ENCODE measurements at places on chromosomes 7 and 10.

GRCh38 chr10:48651839-48652238, 32.8 kb upstream of the WDFY4 start:
- DNase-seq = no peak

GRCh38 chr7:148182264-148182663, 408.3 kb upstream of the C7orf33 start:
- no peak for DNase-seq

DNA sequence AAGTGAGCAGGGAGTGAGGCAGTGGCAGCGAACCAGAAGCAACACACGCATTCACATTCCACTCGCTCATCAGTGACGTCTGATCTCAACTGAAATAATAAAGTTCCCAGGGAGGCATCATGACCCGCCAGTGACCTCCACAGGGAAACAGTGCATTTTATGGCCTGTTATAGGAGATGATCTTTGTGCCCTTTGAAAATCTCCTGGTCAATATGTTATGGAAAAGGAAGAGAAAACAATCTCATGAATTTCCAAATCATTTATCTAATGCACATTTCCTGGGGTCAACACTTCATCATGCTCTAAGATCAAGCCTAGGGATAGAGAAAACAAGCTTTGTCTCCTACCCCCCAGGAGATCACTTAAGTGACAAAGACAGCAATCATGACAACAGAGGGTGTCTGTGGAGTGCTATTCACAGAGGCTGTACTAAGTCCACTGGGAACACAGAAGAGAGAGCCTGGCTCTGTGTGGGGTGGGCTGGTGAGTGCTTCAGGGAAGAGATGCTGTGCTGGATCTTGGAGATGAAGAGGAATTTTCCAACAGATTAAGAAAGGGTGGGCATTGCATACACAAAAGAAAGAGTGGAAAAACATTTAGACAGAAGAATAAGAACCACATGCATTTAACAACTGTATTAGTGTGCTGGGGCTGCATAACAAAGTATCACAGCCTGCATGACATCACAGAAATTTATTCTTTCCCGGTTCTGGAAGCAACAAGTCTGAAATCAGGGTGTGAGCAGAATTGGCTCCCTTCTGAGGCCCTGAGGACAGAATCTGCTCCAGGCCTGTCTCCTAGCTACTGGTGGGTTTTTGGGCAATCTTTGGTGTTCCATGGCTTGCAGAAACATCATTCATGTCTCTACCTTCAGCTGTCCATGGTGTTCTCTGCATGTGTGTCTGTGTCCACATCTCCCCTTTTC, 613.9 kb upstream of the IGFBP3 start:
- DNase-seq = no peak

- DNase-seq = no peak
These were observed 1.2 kb upstream of the TBRG4 start for GRCh38 chr7:45112648-45113047.

DNA sequence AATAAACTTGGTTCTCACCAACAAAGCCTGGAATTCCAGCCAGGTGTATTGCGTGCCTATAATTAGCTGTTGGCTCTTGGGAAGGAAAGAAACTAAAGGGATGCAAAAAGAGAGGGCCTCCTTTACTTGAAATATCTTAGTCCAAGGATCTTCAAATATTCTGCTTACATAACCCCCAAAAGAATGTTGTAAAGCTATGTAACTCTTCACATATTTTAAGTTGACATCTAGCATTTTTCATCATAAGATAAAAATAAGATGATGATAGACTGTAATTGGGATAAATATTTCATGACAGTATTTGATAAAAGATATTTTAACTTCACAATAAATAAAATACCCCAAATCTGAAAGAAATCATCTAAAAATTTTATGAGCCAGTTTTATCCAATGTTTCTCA, 52.5 kb upstream of the SEPTIN7 start:
- DNase-seq = no peak

DNA sequence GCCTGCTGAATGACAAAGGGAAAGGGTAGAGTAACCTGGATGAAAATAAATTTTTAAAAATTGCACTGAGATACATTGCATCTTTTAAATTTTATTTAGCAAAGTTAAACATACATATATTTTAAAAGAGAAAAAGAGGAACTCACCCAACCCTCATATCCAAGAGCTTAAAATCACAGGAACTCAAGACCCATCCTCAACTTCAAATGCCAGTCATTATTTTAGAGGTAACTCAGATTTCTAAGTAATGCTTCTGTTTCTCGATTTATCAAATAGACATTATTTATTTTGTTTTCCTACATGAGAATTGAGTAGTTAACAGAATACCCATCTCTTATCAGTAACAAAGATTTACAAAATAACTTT, 32.4 kb upstream of the KMT2E start:
- no peak for DNase-seq

GRCh38 chr10:102246261-102246660, 929 bp downstream of the GBF1 start:
- no peak for DNase-seq

DNA sequence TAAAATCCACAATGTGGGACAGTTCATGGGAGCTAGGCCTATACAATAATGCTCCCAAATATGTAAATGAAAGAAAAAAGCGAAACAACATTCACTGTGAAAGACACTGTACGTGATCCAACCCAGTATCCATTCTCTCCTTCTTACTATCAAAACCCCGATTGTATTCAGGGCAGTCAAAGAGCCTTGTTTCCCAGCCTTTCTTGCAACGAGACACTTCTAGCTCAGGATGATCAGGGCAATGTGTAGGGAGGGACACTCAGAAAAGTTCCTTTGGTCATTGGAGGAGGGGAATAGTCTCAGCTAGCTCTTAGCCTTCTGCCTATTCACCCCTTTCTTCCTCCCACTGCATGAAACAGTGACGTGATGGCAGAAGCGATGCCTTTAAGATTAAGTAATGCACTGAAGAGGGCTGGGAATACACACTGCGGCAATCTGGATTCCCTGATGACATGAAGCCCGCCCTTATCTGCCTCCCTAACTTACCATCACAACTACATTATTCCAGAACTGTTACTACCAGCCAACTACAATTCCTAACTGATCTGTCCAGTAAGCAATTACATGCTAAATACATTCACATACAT, 27.3 kb downstream of the UBE2H start:
- DNase-seq = no peak

DNA sequence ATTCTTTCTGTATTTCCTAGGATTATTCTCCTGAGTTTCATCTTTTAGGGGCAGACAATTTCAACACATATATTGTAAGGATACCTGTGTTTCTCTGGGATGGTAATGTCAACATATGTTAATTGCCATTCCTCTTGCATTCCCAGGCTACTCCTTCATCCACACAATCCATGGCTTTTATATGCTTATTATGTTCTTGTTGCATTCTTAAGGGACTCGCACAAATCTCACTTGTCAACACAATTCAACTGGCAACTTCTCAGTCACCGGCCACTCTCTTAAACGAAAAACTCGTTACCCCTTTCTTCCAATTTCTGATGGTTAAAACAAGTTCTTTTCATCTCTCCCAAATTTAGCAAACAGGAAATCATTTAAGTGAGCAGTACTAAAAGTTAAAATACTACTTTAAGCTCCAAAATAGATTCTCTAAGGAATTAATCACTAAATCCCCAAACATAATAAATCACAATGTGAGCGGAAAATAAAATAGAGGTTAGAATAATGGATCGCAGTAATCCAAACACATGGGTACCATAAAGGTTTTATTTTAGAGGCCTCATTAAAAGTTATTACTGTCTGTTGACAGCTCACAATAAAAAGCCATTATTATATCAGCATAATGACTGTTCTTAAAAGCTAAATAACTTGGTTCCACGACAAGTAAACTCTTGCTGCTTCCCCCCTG, 223.2 kb downstream of the ELMO1 start:
- no peak for DNase-seq

GRCh38 chr10:22705527-22705926, 8.9 kb downstream of the PIP4K2A start:
- DNase-seq = no peak

- DNase-seq = no peak
These were observed 18.7 kb downstream of the PRSS2 start for GRCh38 chr7:142789441-142789840.

DNA sequence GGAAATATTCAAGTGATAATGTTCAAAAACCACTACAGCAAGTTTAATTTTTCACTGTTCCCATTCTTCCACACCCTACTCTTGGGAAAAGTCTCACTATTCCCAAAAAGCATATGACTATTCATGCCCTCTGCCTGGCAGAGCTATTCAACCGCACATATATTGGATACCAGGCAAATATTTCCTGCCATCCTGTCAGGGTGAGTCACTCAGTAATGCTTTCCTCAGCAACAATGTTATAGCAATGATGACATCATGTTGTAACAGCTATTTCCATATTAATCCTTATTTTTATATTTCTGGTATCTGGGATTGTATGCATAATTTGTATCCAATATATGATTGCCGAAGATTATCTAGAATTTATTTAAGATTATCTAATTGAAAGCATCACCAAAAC, 114.0 kb upstream of the PLXDC2 start:
- DNase-seq = no peak

DNA sequence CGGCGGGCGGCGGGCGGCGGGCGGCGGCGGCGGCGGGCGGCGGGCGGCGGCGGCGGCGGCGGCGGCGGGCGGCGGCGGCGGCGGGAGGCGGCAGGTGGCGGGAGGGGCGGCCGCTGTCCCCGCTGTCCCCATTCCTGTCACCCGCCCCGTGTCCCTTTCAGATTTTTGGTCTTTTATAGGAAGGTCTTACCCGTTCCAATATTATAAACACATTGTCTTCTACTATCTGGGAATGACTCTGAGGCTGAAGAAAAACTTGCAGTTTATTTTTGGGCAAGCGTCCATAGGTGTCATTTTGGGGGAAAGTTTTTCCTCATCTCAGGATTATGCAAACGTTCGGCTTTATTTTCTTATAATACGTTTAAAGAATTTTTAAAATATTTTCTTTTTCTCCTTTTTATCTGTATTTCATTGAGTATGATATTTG, 578 bp downstream of the ZNF713 start:
- DNase-seq = no peak

DNA sequence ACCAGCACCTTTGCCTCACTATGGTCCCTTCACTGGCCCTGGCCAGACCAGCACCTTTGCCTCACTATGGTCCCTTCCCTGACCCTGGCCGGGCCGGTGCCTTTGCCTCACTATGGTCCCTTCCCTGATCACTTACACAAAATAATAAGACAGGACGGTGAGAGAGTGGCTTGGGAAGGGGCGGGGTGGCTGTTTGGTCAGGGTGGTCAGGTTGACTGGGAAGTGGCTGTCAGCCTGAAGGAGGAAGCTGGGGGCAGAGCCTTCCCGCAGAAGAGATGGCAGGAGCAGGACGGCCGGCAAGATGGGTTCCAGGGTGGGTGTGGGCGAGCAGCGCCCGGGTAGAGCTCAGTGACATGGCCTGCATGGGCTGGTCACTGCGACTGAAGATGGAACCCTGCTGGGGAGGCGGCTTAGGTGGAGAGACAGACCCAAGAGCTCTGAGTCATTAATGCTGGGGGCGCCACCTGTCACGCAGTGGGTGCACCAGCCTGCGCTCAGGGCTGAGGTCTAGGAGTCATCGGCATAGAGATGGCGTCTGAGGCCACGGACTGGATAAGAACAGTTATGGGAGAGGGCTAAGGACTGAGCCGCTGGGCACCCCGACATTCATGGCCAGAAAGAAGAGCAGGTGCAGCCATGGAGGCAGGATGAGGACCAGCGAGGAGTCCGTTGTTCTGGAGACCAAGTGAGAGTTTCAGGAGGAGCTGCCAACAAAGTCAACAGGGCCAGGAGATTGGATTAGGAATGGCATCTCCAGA, 91.8 kb downstream of the CHST15 start:
- no peak for DNase-seq

DNA sequence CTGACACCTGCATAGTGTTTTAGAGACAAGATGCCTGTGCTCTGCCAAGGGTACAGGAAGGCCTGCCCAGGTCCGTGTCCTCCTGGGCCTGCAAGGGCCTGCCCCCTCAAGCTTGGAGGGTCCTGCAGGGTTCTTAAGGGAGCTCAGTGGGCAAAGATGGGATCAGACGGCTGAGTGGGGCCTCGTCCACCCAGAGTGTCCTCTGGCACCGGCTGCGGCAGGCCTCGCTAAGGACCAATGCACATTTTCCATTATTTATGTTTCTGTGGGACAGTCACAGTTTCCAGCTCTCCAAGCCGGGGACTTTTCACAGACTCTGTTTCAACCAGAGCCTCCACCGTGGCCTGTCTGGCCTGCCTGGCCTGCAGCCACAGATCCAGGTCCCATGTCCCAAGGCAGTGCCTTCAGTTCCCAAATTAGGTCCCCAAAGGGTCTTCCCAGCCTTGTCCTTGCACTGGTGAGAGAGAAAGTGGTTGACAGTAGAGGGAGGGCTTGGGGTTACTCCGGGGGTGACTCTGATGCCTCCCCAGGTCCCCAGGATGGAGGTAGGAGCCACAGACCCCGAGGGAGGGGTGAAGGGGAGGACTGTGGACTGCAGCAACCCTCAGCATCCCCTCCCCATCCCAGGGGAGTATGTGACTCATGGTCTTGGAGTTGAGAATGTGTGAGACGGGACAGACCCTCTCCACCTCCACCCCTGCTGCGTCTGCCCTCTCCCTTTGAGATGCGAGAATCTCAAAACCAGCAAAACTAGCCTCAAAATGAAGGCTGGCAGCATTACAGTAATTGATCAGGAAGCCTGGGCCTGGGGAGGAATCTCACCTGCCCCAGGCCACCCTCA, 14.8 kb downstream of the MYL10 start:
- no peak for DNase-seq

GRCh38 chr10:71999360-72000072, 35.3 kb downstream of the CHST3 start:
- no peak for DNase-seq

GRCh38 chr10:57983281-57983791, 284.4 kb downstream of the IPMK start:
- DNase-seq = no peak

DNA sequence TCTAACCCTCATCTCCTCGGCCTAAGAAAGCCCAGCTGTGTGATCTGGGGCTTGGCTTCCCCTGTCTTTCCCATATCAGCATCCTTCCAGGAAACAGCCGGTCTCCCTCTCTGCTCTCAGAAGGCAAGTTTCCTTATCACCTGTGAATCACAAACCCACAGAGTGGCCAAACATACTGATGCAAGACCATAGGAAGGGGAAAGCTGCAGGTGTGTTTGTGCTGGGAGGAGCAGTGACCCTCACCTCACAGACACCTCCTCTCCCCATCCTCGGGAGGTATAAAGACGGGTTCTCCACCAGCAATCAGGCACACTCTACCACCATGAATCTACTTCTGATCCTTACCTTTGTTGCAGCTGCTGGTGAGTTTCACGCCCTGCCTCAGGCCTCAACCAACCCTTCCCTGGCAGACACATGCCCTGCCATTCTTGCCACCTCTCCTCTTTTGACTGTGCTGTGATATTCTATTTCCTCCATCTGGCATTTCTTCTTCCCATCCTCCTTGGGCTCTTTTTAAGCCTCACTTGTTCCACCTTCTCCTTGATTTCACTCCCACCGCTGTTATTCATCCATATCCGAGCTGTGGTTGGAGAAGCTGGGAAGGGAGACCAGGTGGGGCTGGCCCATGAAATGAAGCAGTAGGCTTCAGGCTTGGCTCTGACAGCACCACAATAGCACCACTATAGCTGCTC, at the start of gene PRSS2:
Gene PRSS2 (plus strand): TSS at position 310 of the 692 bp plus-strand sequence. CDS start 13 bp downstream, at position 323.
- no peak for DNase-seq

Measured in esophagus squamous epithelium (tissue), 5 donors.